Stimulated activated CD8-positive, alpha-beta memory T cell treated with anti-CD3 and anti-CD28 coated beads, Interleukin-15, amount 100 ng/mL, for 4 hours (primary cell): ENCODE measurements at places on chromosomes 4 and X.

DNA sequence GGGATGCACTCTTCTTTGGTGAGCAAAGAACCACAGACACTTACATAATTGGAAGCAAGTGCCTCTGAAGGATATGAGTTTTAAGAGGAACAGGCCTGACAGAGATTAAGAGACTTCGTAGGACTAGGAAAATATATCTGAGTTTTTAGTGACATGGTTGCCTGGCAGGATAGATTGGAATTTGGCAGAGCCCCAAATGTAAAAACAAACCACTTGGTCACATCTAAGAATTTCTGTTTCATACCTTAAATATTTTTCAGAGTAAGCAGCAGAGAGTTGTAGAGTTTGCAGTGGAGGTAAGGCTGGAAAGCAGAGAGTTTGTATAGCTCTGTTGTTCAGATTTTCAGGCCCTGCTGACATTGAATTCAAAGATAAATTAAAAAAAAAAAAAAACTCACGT lies 150.1 kb upstream of the MAGEB2 start:
- no peak for DNase-seq

- DNase-seq = no peak
Measured at GRCh38 chrX:66163849-66164411, at the start of gene HEPH. Gene HEPH, plus strand, starts transcription at chrX:66164247. Its CDS starts 6,324 bp downstream, at chrX:66170571.

- DNase-seq = no peak
Measured at GRCh38 chrX:132001127-132001526, 22.0 kb upstream of the STK26 start.

DNA sequence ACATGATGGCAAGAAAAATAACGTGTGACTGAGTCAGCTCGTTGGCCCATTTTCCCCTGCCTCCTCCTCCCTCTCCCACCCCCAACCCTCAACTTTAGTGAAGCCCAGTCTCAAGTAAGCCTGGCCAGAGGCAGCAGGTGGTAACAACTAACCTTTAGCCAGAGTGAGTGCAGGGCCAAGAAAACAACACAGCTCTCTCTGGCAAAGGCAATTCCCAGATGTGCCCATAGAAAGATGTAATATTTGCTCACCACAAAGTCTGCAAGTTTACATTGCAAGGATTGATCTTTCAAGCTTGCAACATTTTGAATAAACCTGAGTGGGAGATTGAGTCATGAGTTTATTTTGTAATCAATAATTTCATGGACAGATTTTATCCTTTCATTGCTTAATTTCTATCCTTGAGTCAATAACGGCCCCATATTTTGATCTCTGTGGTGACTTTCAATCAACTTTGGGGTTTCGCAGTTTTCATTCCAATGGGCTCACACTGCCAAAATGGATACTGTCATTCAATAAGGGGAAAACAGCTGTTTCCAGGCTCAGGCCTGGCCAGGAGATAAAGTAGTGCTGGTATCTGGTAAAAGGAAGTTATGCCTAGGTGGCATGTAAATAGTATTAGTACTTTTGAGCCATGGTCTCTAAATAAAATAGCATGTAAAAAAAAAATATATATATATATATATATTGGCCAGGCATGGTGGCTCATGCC lies 130.7 kb upstream of the TMEM164 start:
- no peak for DNase-seq

GRCh38 chrX:84715315-84715714 lies 213.1 kb upstream of the HDX start:
- DNase-seq = no peak

GRCh38 chrX:55710701-55711100 lies 6.8 kb upstream of the RRAGB start:
- DNase-seq = no peak

GRCh38 chr4:174401471-174402130 lies 117.9 kb downstream of the CEP44 start:
- no peak for DNase-seq

DNA sequence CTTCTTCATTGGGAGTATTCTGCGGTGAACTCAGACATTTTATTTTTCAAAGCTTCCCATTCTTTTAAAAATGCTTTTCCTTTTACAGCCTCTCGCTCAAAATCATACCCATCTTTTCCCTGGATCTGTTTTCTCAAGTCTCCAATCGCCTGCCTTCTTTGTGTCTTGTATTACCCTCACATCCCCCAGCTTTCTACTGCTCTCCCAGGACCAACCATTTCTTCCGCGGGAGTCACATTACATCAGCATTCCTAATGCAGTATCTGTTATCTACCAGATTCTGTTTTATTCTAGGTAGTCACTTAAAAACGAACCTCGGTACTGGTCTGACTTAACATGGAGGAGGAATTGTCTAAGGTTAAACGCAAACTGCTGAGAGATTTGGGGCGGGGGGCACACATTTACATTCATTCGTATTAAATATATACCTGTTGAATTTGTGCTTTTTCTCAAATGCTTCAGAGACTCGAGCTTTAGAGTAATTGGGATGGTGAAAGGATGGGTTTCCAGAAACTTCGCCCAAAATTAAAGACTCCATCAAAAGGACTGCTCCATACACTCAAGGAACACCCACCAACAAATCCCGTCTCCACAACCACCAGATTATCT lies 493 bp upstream of the UCHL1 start:
- no peak for DNase-seq

- no peak for DNase-seq
Measured at GRCh38 chrX:2374086-2374485, 126.7 kb downstream of the DHRSX start.

GRCh38 chr4:188016754-188017153 lies 21.2 kb downstream of the ZFP42 start:
- DNase-seq = no peak

GRCh38 chrX:85561231-85561630 lies 181.8 kb upstream of the POF1B start:
- DNase-seq = no peak

DNA sequence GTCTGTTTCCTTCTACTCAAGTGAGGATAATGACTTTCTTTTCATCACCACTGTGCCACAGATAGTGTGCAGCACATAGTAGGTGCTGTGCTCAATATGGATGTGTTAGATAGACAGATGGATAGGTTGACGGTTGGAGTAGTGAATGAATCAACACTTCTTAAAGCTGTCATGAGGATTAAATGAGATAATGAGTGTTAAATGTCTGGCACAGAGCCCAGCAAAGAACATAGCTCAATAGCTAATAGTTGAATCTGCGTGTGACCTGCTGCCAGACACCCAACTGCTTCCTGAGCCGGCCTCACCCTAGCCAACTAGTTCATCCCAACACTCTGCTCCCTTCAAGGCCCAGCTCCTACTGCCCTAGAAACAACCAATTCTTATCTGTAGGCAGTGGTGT lies 67.7 kb upstream of the PJA1 start:
- no peak for DNase-seq

GRCh38 chr4:140243278-140243753 lies 89.3 kb upstream of the MAML3 start:
- DNase-seq = no peak

- DNase-seq = no peak
Measured at GRCh38 chr4:151226004-151226932, 50.7 kb upstream of the PRSS48 start.

- DNase-seq = no peak
Measured at GRCh38 chr4:143512978-143513313, 556 bp upstream of the SMARCA5 start.

- no peak for DNase-seq
Measured at GRCh38 chr4:96366632-96367031, 526.7 kb downstream of the PDHA2 start.

DNA sequence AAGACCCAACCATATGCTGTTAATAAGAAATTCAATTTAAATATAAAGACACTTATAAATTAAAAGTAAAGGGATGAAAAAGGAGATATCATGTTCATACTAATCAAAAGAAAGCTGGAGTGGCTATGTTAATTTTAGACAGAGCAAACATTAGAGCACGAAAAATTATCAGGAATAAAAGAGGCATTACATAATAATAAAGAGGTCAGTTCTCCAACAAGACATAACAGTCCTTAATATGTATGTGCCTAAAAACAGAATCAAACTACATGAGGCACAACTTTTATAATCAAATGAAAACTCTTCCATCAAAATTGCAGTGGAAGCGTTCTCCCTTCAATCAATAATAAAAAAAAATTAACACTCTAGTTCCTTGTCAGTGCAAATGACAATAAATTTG lies 62.6 kb downstream of the ARHGEF6 start:
- no peak for DNase-seq

- no peak for DNase-seq
Measured at GRCh38 chr4:6620296-6620695, 20.2 kb upstream of the MRFAP1 start.

GRCh38 chrX:46580613-46581012 lies 7.0 kb downstream of the CHST7 start:
- DNase-seq = no peak

DNA sequence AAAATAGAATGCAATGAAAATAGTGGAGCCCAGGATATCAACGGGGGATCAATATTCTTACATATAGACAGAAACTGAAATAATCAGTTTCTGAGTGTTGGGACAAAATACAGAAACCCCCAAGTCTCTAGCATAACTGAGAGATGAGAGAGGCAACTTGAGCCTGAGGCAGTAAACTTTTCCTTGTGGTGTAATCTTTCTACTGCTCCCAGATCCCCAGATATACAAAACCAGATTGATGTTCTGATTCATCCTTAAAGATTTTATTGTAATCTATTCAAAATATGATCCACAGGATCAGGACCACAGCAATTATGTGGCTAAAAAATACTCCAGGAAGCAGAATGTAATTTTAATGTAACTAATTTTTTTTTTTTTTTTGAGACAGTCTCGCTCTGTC lies 2282.6 kb downstream of the ARAP2 start:
- DNase-seq = no peak

GRCh38 chr4:91198951-91199350 lies 1071.8 kb downstream of the CCSER1 start:
- DNase-seq = no peak

- DNase-seq = no peak
Measured at GRCh38 chr4:3257556-3258482, 8.9 kb downstream of the MSANTD1 start.

DNA sequence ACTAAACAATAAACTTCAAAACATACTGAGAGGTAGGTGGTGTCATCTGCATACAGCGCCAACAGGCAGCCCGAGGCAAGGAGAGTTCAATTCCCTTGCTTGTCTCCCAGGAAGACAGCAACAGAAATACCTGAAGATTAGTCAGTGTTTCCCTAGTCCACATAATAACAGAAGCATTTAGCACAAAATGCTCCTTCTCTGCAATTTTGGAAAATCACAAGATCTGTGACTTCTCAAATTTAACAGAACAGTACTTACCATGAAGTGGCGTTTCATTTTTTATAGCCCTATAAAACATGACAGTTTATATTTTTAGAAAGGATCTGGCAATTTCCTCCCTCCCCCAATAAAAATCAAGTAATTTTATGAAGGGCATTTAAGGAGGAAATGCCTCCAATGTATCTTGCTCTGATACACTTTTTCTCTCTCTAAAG lies 67.1 kb upstream of the MYOZ2 start:
- no peak for DNase-seq

- DNase-seq = no peak
Measured at GRCh38 chr4:152038238-152038637, 277.4 kb upstream of the GATB start.

DNA sequence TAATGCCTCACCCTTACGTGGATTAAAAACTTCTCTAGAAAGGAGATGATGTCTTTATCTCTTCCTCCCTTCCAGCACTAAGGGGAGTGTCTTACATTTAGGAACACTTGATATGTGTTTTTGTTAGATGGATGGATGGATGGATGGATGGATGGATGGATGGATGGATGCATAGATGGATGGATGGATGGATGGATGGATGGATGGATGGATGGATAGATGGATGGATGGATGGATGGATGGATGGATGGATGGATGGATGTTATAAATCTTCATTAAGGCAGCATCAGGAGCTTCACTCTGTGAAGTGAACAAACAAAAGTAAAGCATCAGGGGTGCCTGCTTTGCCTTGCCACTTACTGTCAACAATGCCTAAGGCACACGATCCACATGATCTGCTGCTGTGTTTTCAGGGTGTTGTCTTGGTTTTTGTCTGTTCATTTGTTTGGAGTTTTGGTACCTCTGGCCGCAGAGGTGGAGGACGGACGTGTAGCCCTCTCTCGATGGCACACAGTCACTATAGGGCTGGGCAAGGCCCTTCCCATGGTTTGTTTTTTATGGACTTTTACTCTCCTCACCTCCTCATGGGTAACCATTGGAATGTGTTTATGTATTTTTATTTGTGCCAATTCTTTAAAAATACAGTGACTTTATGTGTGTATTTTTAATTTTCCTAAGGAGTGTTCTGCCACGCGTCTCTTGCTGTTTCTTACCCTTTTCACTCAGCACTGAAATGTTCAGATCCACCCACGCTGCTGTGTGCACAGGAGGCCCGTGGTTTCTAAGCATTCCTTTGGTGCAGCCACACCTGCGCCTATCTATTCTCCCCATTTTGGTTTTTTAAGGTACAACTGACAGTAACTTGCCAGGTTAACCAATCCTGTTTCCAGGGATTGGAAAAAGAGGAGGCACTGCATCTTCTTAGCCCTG lies 91.8 kb upstream of the ENPP6 start:
- no peak for DNase-seq

GRCh38 chr4:5992828-5993321 lies 25.4 kb downstream of the C4orf50 start:
- no peak for DNase-seq

- no peak for DNase-seq
Measured at GRCh38 chr4:107276052-107276451, 239.9 kb upstream of the DKK2 start.

GRCh38 chrX:38166478-38167083 lies 54.1 kb downstream of the SRPX start:
- no peak for DNase-seq

DNA sequence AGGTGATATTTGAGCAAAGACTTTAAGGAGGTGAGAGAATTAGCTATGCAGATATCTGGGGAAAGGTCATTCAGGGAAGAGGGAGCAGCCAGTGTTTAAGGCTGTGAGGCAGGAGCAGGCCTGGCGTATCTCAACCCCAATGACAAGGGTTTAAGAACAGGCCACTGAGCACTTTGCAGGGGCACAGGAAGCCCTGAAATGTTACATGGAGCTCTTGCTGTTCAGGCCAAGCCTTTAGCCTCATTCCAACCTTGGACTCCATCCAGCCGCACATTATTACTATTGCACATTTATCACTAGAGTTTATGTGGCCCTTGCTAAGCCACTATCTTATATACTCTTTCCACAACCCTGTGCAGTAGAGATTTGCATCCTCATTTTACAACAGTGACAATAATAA lies 114.0 kb downstream of the EFNB1 start:
- DNase-seq = no peak

GRCh38 chrX:47612418-47612817 lies 7.2 kb downstream of the SYN1 start:
- no peak for DNase-seq

DNA sequence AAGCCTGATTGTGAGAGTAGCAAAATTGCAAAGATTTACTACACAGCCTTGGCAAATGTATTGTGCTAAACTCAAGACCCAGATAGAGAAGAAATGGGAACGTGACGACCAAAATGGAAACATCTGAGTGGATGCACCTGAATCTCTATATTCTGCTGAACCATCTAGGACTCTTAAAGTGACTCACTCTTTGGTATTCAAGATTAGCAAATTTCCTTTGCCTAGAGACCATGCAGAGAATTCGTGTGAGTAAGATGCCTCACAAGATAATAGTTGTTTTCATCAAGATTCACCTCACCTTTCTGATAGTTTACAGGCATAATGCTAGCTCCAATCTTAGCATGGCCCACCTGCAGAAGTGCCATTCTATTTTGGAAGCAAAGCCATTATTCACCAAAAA lies 14.4 kb upstream of the ATOH1 start:
- no peak for DNase-seq

GRCh38 chr4:38814386-38814785 lies 9.8 kb upstream of the TLR1 start:
- no peak for DNase-seq

GRCh38 chr4:119103263-119103662 lies 32.4 kb upstream of the MYOZ2 start:
- DNase-seq = no peak
